ENCODE measurements at places on chromosomes 11 and 22.
A peak's percentile ranks its signal among the peaks of the same experiment; 100 is the strongest.

- no peak for DNase-seq
Measured at GRCh38 chr11:45432100-45432499, 146.0 kb upstream of the SYT13 start.

DNA sequence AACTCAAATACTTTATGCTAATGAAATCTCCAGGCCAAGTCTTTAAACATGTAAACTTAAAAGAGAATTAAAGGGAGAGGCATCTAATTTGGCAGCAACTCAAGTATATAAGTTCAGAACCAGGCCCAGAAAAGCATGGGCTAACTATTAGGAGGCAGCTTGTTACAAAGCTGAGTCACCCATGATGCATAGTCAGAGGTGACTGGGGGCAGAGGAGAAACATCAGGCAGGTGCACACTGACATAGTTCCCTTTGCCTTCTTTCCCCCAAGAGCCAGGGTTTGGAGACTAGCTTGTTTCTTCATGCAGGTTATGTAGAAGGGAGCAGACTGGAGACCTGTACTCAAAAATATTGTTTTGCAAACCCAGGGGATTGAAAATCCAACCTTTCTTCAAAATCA lies 619.0 kb downstream of the SOX6 start:
- DNase-seq: no peak

GRCh38 chr11:1738380-1738779 lies 12.0 kb downstream of the IFITM10 start:
- DNase-seq: no peak

DNA sequence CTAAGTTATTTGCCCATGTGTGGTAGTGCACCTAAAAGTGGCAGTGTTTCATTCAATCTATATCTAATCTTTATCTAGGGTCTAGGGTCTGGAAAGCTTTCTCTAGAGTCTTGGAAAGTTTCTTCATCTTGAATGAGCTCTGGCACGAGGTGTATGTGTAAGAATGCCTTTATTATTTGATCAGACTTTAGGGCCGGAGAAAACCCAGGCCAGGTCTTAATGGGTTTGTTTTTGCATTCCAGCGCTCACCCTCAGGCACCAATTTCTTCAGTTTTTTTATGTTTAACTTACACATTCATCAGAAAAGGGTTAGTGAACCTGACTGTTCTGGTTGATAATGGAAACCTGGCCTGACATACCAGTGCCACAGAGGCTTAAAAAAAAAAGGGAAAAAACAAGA lies 68.3 kb upstream of the SLN start:
- no peak for DNase-seq

DNA sequence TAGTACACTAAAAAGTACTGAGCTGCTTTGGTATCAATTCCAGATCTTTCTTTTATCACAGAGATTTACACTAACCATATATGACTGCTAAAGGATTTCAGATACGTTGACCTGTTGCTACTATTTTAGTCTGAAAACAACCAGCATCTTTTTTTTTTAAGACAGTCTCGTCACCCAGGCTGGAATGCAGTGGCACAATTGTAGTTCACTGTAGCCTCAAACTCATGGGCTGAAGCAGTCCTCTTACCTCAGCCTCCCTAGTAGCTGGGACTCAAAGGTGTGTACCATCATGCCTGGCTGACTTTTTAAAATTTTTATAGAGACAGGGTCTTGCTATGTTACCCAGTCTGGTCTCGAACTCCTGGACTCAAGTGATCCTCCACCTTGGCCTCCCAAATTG lies 24.2 kb upstream of the L3MBTL2 start:
- no peak for DNase-seq

- peak; percentile 34 for DNase-seq
Measured at GRCh38 chr11:32870676-32871075, 21.9 kb upstream of the QSER1 start.

GRCh38 chr11:126083829-126084607 lies 21.4 kb upstream of the CDON start:
- DNase-seq: peak; percentile 52

DNA sequence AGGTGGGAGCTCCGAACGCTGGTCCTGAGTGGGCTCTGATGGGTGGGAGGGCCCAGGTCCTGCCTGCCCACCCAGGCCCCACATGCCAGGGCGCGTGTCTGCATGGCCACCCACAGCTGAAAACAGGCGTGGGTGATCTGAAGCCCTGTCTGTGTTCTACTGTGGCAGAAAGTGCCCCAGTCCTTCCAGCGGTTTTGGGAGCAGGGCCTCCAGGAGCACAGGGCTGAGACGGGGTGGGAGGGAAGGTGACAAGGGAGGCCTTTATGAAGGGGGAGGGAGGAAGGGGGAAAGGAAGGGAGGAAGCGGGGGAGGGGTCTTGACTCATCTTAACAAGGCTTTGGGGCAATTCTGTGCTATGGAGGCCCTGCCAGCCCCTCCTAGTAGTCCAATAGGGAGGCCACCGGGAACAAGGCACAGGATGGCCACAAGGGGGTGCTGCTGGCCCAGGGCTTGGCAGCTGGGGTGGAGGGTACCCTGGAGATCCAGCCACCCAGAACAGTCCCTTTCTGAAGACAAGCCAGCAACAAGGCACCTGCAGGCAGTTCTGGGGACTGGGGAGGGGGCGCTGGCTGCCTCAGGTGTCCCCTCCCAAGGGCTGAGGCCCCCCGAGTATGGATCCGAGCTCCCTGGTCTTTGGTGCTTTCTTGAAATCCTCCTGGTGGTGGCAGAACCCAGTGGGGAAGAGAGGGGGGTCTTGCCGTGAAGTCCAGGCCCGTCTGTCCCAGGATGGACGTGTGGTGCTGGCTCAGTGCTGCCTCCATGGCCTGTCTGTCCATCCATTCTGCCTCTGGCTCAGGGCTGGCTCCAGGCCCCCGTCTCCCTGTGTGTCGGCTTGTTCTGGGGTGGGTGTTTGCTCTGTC lies 6.3 kb upstream of the FADS3 start:
- peak; percentile 82 for DNase-seq

DNA sequence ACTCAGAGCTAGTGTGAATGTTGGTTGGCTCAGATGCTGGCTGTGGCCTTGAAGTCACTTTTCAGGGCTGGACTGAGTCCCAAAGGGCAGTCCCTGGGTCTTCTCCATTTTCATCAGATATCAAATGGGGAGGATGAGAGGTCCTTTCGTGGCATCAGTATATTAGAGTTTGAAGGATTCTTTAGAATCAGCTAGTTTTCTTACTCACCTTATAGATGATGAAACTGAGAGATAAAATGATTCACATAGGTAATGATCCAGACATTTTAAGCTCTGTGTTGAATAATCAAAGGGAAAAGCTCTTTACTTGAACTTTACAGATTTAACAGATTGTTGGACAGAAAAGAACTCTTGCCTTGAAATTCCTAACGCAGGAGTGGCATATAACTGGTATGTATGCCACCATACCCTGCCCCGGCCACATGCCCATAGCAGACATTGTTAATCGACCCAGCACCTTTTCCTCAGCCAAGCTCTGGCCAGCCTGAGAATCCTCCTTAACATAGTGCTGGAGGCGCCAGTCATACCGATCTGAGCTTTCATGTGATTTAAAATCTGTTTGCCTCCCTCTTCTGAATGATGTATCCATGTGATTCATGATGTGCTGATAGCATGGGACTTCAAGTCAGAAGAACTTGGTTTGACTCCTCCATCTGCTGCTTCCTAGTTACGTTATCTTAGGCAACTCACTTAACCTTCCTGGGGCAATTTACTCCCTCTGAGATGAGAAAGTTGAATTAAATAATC lies 60.0 kb downstream of the BARX2 start:
- no peak for DNase-seq

DNA sequence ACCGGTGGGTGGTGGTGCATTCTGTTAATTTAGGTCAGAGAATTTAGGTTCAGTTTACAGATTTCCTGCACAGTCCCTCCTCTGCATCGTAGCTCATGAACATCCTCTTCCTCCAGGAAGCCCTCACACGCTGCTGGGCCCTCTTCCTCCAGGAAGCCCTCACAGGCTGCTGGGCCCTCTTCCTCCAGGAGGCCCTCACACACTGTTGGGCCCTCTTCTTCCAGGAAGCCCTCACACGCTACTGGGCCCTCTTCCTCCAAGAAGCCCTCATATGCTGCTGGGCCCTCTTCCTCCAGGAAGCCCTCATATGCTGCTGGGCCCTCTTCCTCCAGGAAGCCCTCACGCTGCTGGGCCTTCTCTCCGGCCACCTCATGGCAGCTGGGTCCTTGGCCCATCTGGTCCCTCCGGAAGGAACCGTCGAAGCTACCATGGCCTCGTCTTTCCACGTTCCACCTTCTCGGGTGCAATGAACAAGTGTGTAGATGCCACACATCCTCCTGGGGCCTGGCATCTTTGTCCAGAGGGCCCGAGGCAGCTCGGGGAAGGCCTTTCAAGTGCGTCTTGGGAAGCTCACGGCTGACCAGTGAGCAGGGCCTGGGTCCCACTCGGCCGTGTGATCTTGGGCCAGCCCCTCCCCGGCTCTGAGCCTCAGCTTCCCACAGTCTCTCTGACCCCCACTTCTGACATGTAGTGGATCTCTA lies 58.9 kb upstream of the PPARA start:
- no peak for DNase-seq

DNA sequence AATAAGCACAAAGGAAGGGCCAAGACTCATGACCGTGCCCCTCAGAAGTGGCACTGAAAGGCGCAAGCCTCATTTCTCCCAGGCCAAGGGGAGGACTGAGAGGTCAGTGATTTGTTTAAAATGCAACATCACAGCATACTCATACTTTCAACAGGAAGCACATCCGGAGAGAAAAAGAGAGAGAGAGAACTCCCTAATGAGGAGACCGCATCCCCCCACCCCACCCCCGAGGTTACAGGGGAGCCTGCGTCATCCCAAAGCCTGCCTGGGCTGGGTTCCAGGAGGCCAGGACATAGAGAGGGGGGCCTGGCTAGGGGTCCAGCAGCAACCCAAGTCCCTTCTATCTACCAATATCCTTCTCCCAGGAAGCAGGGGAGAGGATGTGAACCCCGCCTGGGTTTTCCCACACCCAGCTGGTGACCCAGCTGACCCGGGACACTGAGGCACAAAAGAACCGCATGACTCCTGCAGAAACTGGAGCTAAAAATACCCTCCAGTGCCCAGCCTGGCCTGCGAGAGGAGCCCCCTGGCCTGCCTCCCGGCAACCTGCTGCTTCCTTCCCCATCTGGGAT lies 3.8 kb downstream of the CSNK1E start:
- no peak for DNase-seq

DNA sequence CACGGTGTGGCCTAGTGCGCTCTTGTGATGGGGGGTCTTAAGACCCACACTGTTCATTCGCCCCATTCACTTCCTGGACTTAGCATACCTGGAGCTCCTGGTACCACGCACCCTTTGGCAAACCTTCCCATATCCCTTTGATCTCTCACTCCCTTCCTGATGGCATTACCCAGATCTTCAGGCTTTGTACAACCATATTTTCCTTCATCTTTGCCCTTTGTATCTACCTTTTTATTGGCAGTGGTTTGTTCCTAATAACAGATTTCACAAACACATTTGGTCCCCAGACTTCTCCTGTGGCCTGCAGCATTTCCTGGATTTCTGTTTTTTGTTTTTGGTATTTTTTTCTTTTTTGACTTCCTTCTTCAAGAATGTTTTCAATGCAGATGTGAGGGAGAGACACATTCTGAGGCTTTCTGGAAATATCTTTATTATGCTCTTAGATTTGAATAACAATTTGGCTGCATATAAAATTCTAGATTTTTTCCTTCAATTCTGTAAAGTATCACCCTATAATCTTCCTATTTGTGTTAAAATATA lies 16.1 kb upstream of the IFITM3 start:
- no peak for DNase-seq

- DNase-seq: no peak
Measured at GRCh38 chr11:32137263-32137662, 46.4 kb downstream of the RCN1 start.

- peak; percentile 42 for DNase-seq
Measured at GRCh38 chr11:26936109-26936508, 57.8 kb upstream of the FIBIN start.

DNA sequence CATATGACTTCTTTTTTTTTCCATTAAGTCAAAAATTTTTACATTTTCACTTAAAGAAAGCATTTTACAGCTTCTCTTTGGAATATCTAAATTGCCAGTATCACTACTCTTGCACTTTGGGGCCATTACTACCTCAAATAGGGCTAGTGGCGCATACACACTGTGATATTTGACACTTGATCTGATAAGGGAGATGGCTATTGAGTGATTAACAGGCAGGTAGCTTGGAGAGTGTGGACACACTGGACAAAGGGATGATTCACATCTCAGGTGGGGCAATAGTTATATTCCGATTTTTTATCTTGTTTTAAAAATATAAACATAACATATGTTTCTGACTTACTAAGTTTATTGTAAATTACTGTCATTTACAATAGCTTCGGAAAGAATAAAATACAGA lies 2219.9 kb downstream of the LRRC4C start:
- no peak for DNase-seq

DNA sequence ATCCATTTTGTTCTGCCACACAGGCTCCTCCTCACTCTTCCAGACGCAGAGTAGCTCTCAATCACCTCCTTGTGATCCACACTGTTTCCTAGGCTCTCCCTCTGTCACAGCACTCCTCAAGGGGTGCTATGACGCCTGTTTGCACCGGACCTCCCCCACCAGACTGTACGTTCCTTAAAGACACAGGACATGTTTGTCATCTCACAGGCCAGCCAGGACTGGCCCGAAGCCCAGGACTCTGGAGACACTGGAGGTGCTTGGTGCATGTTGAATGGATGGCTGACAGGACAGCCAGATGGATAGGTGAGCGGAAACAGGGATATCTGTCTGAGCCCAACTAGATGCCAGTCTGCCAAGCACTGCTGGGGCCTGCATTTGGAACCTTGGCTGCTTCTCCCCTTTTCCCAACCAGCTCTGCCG lies 13.6 kb downstream of the PLA2G6 start:
- DNase-seq: peak; percentile 45

GRCh38 chr22:47594836-47595521 lies 832.5 kb downstream of the TBC1D22A start:
- DNase-seq: no peak

DNA sequence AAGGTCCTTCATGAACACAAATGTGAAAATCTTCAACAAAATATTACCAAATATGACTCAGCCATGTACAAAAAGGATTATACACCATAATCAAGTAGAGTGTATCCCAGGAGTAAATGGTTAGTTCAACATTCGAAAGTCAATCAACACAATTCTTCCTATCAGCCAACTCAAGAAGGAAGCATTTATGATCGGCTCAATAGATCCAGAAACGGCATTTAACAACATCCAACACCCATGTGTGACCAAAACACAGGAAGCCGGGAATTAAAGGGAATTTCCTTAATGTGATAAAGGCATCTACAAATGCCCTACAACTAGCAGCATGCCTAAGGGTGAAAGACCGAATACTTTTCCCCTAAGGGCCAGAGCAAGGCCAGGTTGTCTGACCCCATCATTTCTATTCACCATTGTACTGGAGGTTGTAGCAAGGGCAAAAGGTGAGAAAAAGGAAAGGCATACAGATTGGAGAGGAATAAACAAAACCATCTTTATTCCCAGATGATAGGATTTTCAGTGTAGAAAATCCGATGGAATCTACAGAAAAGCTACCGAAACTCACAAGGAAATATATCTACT lies 69.9 kb upstream of the CLDN5 start:
- DNase-seq: no peak

Measured in WERI-Rb-1 (cell line).